ENCODE measurements at places on chromosomes 4 and X. TPM values are rescaled to one million over a fixed set of nuclear protein-coding genes. Genes with fewer than 3 reads are reported as not detected.
A peak's percentile ranks its signal among the peaks of the same experiment; 100 is the strongest.

- DNase-seq: no peak
Observed at GRCh38 chr4:100240008-100240407, 49.7 kb upstream of the DDIT4L start.

GRCh38 chr4:79241846-79242245, 84.0 kb downstream of the NAA11 start:
- DNase-seq: no peak

DNA sequence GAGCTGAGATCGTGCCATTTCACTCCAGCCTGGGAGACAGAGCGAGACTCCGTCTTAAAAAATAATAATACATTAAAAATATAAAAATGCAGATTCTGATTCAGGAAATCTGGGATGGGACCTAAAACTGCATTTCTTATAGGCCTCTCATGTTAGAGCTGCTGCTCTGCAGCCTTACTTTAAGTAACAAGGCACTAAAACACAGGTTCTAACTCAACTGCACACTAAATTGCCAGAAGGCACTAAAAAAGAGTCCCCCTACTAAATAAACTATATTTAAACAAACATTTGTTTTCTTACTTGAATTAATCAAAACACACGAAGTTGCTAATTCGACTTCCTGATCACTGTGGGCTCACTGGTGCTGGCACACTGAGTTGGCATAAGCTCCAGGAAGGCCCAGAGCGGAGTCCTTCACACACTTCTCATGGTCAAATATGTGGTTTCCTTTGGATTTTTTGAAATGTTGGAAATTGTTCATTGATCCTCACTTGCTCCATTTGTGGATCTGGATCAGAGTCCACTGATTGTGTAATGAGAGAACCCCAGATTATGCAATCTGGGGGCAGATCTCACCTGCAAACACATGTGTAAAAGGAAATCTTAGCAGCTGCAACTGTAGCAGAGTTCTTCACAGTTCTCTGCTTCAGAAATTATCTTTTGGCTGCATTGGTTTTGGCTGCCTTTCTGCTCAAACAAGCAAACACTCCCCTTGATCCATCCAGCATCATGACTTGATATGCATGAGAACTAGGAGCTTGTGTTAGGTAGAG, 59.3 kb downstream of the AFF1 start:
- DNase-seq: no peak

- DNase-seq: peak; percentile 6
Observed at GRCh38 chr4:114659386-114660008, 60.9 kb downstream of the UGT8 start.

- DNase-seq: no peak
Observed at GRCh38 chrX:3582451-3582850, 131.0 kb downstream of the PRKX start.

DNA sequence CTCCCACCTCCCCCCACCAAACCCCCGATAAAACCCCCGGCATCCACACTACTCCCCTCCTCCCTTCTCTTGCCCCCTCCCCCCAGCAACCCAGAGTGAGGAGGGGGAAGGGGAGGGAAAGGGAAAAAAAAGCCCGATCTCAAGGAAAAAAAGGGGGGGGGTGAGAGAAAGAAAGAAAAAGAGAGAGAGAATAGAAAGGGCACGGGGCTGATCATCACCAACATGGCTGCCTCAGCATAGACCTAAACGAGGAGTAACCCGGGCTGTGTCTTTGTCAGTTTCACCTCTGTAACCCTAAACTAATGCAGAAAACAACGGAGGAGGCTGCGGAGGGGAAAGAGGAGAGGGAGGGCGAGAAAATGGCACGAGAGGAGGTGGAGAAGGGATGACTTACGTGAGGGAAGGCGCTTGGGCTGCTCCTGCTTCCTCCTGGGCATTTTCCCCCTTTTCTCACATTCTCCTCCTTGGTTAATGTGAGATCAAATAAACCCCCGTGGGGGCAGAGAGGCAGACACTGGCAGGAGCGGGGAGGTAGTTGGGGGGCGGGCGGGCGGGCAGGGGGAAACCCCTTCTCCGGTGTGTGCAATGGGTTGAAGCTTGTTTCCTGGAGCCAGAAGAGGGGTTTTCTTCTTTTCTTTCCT, 532 bp downstream of the ZNF827 start:
- DNase-seq: no peak

GRCh38 chrX:137431693-137432488, 134.0 kb upstream of the ZIC3 start:
- no peak for DNase-seq

- no peak for DNase-seq
Observed at GRCh38 chr4:110165382-110166286, 32.8 kb downstream of the ELOVL6 start.

The SLIT2 gene
- 8.6 TPM for polyA plus RNA-seq

- peak; percentile 35 for DNase-seq
Observed at GRCh38 chr4:2041239-2042130, 17.6 kb upstream of the NAT8L start.
